Stimulated activated CD8-positive, alpha-beta memory T cell treated with anti-CD3 and anti-CD28 coated beads, Interleukin-4, amount 100 ng/mL, for 1 hour (primary cell): ENCODE measurements at places on chromosomes 5 and 9.

- no peak for DNase-seq
Measured at GRCh38 chr9:21815643-21816042, 13.2 kb downstream of the MTAP start.

DNA sequence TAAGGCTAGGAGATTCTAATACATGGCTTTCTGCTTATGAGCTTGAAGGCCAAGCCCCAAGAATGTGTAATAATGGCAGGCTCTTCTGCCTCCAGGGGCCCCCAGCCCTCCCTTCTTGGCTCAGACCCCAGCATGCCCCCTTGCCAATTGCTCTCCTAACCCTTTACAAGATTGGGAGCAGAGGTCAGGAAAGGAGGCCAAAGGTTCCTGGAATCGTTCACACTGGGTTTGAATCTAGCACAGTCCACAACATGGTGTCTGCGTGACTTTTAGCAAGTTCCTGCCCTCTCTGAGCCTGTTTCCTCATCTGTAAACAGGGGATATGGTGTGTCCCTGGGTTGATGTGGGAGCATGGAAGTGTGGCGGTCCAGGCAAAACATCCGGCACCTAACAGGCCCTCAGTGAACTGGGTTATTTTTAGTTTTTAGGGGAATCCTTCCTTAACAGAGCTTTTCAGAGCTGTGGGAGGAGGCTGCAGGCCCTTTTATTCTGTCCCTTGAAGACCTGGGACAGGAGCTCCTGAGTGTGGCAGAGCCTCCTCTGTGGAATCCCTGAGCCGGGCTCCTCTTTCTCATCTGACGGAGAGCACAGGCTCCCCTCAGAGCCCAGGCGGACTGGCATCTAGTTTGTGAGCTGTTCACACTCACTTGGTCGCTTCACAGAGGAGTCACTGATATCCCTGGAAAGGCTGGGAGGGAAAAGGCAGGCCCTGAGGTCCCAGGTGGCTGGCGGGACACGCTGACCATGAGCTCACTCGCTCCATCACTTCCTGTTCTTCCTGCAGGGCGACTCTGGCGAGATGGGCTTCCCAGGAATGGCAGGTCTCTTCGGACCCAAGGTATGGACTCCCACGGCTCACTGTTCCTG, 23.4 kb upstream of the ORM1 start:
- no peak for DNase-seq

- DNase-seq = peak; percentile 47
Measured at GRCh38 chr5:180868960-180869359, 7.9 kb upstream of the ZFP62 start.

- DNase-seq = no peak
Measured at GRCh38 chr5:114686356-114686755, 324.5 kb downstream of the KCNN2 start.

- DNase-seq = no peak
Measured at GRCh38 chr5:122102825-122103224, 24.8 kb upstream of the LOX start.

DNA sequence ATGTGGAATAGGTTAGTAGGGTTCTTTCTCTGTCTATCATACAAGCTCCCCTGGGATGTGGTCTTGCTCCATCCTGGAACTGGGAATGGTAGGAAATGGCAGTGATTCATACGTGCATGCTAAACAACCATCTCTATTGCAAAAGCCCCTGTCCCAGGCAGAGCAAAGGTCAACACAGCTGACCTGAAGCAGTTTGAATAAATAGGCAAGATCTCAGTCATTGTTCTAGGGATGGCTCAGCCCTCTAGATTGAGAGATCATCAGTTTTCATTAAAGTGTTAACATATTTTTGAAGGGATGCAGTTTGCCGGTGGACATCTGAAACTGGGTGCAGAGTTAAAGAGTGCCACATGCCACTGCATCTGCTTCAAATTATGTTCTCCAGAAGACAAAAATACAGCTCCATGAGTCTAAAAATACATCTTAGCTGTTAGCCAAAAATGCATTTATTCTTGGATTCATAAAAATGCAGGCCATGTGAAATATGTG, 224.1 kb downstream of the ESM1 start:
- DNase-seq = no peak

- no peak for DNase-seq
Measured at GRCh38 chr5:136638084-136638483, 272.7 kb upstream of the TRPC7 start.

GRCh38 chr9:36486933-36487481, 85.7 kb upstream of the MELK start:
- peak; percentile 11 for DNase-seq

DNA sequence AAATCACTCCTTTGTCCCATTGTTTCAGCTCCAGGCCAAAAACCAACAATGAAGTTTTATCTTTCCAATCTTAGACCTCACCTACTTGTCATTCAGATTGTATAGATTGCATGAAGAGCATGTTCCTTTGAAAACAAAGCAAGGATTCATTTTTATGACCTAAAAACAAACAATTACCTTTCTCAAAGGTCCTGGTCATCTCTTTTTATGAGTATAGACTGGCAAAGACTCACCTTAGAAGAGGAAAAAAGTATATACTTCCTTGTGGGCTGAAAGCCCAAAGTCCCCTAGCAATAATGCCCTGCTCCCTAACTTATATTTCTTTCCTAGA, 28.4 kb upstream of the TLE1 start:
- no peak for DNase-seq

- no peak for DNase-seq
Measured at GRCh38 chr9:78909566-78909965, 612.6 kb downstream of the PSAT1 start.

DNA sequence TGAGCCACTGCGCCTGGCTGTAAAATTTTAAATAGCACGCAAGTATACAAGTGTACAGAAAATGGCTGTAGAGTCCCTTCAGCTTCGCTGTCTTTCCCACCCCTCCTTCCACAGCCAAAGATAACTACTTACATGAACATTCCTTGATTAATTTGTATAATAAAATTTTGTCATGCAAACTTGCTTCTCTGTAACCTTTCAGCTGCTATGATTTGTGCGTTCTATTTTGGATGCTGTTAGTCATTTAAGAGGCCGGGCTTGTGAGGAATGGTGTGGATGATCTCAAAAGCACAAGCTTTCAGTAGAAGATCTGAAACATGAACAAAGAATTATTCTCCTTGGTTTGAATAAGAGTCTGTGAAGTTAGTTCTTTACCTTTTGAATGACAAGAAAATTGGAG, 115.0 kb upstream of the TLE1 start:
- no peak for DNase-seq

GRCh38 chr9:20312732-20313131, 309.6 kb downstream of the MLLT3 start:
- DNase-seq = no peak
